Stimulated activated CD4-positive, alpha-beta T cell treated with anti-CD3 and anti-CD28 coated beads, Interleukin-2, amount 100 ng/mL, for 24 hours (primary cell): ENCODE measurements at places on chromosomes 6 and 20.

GRCh38 chr6:126156973-126157372, 170.6 kb downstream of the TRMT11 start:
- no peak for DNase-seq

DNA sequence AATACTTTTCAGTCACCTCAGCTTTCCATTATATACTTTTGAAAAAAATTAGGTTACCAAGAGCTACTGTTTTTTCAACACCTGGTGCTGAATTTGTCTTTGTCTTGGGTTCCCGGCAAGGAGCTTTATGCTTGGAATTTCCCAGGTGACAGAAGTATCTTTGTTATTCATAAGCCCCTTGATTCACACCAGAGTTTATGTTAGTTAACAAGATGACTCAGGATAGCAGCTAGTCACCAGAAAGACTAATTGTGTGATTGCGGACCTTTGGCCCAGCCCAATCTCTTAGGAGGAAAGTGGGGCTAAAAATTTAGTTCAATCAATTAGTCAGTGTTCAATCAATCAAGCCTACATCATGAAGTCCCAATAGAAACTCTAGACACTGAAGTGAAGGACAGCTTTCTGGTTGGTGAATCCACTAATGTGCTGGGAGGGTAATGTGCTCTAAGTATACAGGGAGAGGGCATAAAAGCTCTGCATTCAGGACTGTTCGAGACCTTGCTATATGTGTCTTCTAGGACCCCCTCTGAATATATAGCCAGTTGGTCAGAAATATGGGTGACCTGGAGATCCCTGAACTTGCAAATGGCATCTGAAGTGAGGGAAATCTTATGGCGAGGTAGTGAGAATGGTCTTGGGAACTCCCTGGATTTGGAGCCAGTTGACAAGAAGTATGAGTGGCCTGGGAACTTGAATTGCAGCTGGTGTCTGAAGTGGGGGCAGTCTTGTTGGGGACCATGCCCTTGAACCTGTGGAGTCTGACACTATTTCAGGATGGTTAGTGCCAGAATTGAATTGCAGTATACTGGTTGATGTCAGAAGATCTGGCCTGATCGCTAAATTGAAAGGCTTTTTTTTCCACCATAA, 16.2 kb downstream of the TMEM30A start:
- no peak for DNase-seq

- no peak for DNase-seq
These were observed 555.5 kb downstream of the UTRN start for GRCh38 chr6:144840619-144841018.

DNA sequence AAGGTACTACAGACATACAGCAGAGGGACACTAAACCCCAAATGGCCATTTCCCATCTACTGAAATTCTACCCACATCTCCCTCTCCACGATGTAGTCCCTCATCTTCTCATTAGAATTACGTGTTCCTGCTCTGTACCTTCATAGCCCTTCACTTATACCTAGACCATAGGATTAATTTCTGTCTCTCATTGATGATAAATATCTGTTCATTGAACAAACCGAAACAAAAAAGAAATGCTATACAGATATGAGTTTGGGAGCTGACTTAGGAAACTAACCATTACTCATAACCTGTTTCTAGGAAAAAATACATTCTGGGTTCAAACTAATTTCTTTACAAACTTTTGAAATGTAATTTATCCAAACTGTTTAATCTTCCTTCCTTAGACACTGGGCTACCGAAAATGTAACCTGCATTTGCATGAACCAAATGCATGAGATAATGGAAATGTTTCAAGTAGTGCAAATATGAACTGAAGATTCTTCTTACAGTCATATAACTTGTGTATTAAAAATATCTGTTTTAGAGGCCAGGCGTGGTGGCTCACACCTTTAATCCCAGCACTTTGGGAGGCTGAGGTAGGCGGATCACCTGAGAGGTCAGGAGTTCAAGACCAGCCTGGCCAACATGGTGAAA, 85.3 kb downstream of the GJA10 start:
- no peak for DNase-seq
